Kidney tubule cell (primary cell): ENCODE measurements at places on chromosomes 1 and 21.

DNA sequence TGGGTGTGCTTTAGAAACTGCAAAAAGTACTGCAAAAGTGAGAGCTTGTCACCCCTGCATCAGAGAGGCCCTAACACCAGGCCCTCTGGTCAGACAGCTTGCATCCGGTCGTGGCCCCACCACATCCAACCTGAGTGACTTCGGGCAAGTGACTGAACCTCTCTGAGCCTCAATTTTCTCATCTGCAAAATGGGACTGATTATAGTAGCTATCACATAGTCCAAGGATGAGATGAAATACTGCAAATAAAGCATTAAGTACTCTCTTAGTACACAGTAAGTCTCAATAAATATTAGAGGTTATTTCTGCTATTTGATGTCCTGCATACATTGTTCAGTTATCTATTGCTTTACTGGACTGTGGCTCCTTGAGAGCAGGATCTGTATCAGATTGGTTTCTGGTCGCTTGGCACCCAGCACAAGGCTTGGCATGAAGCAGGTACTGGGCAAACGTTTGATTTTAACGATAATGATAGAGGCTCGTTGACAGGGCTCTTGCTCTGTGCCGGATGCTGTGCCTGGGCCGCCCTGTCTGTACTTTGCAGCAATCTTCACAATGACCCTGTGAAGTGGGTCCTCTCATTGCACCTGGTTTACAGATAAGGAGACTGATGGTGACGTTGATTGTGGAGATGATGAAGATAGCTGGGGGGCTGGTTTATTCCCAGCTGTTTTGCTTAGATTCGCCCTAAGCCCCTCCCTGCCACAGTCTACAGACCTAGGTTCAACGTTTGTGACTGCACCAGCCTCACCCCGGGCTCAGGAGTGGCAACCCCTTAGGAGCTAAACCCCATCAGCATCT, 43.6 kb downstream of the RAP1GAP start:
- no peak for DNase-seq

DNA sequence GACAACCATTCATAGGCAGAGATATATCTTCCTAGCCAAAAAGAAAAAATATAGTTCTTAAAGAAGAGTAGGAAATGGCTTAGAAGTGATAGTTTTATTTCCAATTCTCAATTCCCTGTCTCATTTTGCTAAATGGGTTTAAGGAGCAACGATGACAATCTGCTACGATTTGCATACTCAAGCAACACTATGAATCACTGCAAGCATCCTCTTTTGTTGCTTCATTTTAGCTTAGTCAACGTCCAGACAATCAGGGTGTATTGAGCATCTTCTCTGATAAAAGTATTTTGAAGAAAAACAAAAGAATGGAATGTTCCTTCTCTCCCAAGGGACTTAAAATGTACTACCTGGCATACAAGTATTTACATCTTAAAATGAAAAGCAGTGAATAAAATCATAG, 80.6 kb downstream of the RGS7 start:
- DNase-seq = no peak

DNA sequence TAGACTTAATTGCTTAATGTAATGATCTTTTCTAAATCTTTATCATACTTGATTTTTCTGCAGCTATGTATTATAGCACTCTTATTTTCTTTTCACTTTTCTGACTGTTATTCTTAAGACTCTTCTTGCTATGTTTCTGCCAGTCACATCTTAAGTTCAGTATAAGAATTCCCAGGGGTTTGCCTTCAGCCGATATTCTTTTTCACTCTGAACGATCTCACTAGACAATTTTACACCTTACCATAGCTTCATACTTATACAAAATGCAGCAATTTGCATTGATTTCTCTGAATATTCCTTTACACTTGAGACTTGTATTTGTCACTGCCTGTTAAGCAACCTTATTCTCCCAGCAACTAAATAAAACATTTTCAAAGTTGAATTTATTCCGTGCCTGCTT, 242.5 kb upstream of the OLFM3 start:
- no peak for DNase-seq

DNA sequence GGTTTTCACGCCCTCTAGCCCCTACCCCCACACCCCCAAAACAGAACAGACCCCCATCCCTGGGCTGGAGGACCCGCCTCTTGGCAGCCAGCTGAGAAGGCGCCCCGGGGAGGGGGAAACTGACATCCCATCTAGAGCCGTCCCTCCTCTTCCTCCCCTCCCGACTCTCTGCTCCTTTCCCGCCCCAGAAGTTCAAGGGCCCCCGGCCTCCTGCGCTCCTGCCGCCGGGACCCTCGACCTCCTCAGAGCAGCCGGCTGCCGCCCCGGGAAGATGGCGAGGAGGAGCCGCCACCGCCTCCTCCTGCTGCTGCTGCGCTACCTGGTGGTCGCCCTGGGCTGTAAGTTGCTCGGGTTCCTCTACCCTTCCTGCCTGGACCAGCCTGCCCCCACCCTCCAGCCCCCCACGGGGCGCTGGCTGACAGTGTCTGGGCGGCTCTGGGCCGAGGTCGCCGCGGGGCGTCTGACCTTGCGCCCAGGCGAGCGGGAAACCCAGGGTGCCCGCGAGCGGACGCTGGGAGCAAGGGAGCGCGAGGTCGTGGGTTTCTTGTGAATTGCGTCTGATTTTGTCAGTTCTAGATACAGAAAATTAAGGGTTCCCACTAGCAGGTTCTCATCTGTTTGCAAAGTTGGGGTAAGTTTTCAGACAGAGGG, 618 bp downstream of the JAM2 start:
- peak; percentile 11 for DNase-seq

DNA sequence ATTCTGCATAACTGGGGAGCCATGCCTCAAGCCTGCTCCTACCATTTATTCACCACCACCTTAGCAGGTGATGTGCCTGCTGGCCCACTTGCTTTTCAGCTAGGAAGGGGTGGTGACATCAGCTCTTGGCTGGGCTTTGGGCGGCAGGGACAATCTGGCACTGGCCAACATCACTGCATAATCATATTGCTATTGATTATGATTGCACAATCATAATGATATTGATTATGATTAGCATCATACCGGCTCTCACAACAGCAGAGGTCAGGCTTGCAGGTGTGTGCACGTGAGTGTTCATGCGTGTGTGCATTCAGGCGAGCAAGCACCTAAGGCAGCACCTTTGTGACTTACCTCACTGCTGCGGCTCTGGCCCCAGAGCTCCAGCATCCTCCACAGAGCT, 273.8 kb downstream of the AJAP1 start:
- no peak for DNase-seq

DNA sequence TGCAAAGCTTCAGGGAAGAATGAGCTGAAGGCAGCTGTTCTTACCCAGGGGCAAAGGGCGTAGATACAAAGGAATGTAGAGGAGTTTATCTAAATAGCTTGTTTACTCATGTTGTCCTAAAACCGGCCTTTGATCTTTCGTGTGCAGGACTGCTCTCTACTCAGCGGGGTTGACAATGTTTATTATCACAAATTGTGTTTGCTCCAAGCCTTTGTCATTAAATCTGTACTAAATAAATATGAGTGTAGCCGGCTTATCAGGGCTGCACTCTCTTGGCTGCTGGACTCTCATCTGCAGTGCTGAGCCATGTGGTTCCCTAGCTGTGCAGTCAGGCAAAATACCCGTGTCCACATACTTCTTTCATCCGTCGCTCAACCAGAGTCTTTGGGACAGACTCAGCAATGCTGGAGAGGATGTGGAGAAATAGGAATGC, 199.0 kb downstream of the LBR start:
- no peak for DNase-seq

GRCh38 chr1:56798053-56798471, 21.1 kb downstream of the FYB2 start:
- peak; percentile 66 for DNase-seq

- no peak for DNase-seq
These were observed 3.4 kb upstream of the AHDC1 start for GRCh38 chr1:27607239-27607804.

GRCh38 chr1:203428981-203429599, 46.5 kb upstream of the PRELP start:
- DNase-seq = no peak

DNA sequence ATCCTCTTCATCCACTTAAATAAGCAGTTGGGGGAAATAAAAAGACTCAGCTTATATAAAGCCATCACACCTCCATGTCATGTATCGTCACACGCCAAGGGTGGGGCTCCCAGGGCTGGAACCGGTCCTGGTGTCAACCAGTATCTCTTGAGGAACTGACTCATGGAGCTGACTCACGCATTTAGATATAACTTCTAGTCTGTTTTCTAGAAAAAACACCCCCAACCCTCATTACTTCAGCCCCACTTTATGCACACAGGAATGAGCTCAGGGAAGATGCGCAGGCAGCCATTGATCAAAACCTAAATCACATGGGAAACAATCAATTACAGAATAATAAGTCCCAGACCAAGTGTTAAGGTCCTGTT, 6.9 kb upstream of the IL22RA1 start:
- peak; percentile 68 for DNase-seq

- peak; percentile 18 for DNase-seq
These were observed 465.2 kb downstream of the USP25 start for GRCh38 chr21:16194788-16195537.
